HCT116 (cell line): ENCODE measurements at places on chromosomes 5 and 9. TPM values are rescaled to one million over a fixed set of nuclear protein-coding genes. Genes with fewer than 3 reads are reported as not detected.

The POLE3 gene
- total RNA-seq, result 65.1 TPM

The WWC1 gene
- 52.6 TPM for total RNA-seq

The FYB1 gene
- total RNA-seq, result 0.42 TPM

The LCN6 gene
- not detected for total RNA-seq

The HTR1A gene
- total RNA-seq, result not detected

- no peak overlapping the region for H3K27ac ChIP-seq
- no peak for DNase-seq
- H3K36me3 ChIP-seq, result no peaks in the 10 kb centered on the region
- no peaks in the 10 kb centered on the region for H3K27me3 ChIP-seq
Observed at GRCh38 chr5:172102218-172102870, 85.7 kb downstream of the STK10 start.

- H3K27me3 ChIP-seq, result no peaks in the 10 kb centered on the region
- peak overlapping the region; percentile 63 for H3K4me3 ChIP-seq
- H3K4me1 ChIP-seq, result peaks cover 26% of the 10 kb centered on the region
Observed at GRCh38 chr9:96874947-96875460, 20.7 kb upstream of the ZNF782 start.

- no peaks in the 10 kb centered on the region for H3K36me3 ChIP-seq
- H3K4me3 ChIP-seq, result no peak overlapping the region
- H3K27me3 ChIP-seq, result no peaks in the 10 kb centered on the region
Observed at GRCh38 chr5:130050585-130050984, 146.3 kb downstream of the CHSY3 start.

GRCh38 chr5:163569284-163569683, 63.9 kb downstream of the MAT2B start:
- H3K27me3 ChIP-seq, result peaks cover 45% of the 10 kb centered on the region
- H3K4me1 ChIP-seq, result no peaks in the 10 kb centered on the region
- H3K27ac ChIP-seq, result no peak overlapping the region
- no peaks in the 10 kb centered on the region for H3K36me3 ChIP-seq

- H3K4me1 ChIP-seq, result no peaks in the 10 kb centered on the region
- no peak overlapping the region for H3K4me3 ChIP-seq
- no peaks in the 10 kb centered on the region for H3K36me3 ChIP-seq
- no peak overlapping the region for H3K27ac ChIP-seq
Observed at GRCh38 chr5:61586096-61587084, 254.3 kb downstream of the ZSWIM6 start.

- H3K27me3 ChIP-seq, result no peaks in the 10 kb centered on the region
- no peak overlapping the region for H3K4me3 ChIP-seq
- no peaks in the 10 kb centered on the region for H3K4me1 ChIP-seq
- no peak for DNase-seq
- no peak overlapping the region for H3K27ac ChIP-seq
Observed at GRCh38 chr5:166505067-166505466, 1786.4 kb upstream of the WWC1 start.

GRCh38 chr5:24862117-24862516, 217.3 kb upstream of the CDH10 start:
- no peak for DNase-seq
- no peaks in the 10 kb centered on the region for H3K27me3 ChIP-seq
- H3K27ac ChIP-seq, result no peak overlapping the region

DNA sequence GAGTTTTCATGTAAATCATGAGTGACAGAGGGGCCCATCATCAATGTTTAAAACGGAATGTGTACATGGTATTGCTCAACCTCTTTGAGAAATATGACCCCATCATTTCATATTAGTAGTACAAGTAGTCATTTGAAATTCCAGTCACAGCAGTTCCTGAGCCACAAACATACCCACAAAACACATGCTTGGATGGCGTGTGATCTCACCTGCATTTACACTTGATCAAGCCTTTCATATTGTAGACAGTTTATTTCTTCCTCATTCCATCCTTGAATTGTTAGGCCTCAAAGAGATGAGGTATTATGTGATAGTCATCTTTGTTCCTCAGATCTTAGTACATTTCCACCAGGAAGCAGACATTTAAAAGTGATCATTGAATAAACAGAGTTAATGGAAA, 96.8 kb upstream of the TAS2R1 start:
- H3K4me1 ChIP-seq, result no peaks in the 10 kb centered on the region
- no peak overlapping the region for H3K4me3 ChIP-seq
- H3K36me3 ChIP-seq, result no peaks in the 10 kb centered on the region
